ENCODE measurements at places on chromosomes 5 and 9. TPM values are rescaled to one million over a fixed set of nuclear protein-coding genes. Genes with fewer than 3 reads are reported as not detected.
A peak's percentile ranks its signal among the peaks of the same experiment; 100 is the strongest.

Gene GPX8
- 7.1 TPM for total RNA-seq

DNA sequence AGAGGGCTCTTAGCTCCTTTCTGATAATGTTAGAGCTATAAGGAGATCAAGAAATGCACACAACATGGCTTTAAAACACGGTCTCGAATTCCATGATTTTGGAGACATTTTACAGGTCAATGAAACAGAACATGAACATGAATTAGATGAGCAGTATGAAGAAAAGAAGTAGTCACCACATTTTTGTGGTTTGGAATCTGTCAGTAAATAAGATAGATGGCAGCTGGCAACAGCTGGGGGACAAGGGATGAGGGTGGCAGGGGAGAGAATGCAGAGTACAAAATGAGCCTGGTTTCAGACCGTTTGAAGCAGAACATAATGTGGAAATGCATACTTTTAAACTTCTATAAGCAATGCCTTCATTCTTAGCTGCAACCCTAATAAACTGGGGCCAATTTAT, 107.1 kb downstream of the OXCT1 start:
- H3K4me1 ChIP-seq: no peaks in the 10 kb centered on the region
- no peak overlapping the region for H3K4me3 ChIP-seq
- H3K36me3 ChIP-seq: no peaks in the 10 kb centered on the region
- no peak overlapping the region for H3K27ac ChIP-seq
- no peaks in the 10 kb centered on the region for H3K27me3 ChIP-seq

GRCh38 chr9:107989099-107989498, 499.5 kb upstream of the KLF4 start:
- no peak for DNase-seq
- no peaks in the 10 kb centered on the region for H3K27me3 ChIP-seq
- H3K27ac ChIP-seq: no peak overlapping the region
- H3K36me3 ChIP-seq: no peaks in the 10 kb centered on the region

DNA sequence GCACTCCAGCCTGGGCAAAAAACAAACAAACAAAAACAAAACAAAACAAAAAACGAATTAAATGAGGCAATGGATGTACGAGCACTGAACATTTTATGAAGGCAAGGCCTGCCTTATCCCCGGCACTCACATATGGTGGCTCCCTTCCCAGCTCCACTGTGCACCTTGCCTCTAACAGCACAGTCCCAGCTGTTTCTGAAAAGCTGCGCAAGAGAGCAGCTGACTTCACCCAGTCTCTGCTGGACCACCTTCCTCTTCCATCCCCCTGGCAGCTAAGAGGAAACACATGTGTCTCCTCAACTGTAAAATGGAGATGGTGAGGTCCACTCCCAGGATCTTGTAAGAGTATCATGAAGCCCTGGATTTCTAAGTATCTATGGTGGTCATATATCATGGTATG, 100.7 kb downstream of the KLF4 start:
- DNase-seq: no peak
- no peaks in the 10 kb centered on the region for H3K4me1 ChIP-seq
- no peaks in the 10 kb centered on the region for H3K27me3 ChIP-seq
- H3K36me3 ChIP-seq: no peaks in the 10 kb centered on the region

GRCh38 chr5:124901081-124901480, 154.6 kb upstream of the ZNF608 start:
- DNase-seq: no peak
- no peaks in the 10 kb centered on the region for H3K36me3 ChIP-seq
- H3K4me3 ChIP-seq: no peak overlapping the region
- no peak overlapping the region for H3K27ac ChIP-seq
- no peaks in the 10 kb centered on the region for H3K27me3 ChIP-seq
- H3K4me1 ChIP-seq: no peaks in the 10 kb centered on the region

DNA sequence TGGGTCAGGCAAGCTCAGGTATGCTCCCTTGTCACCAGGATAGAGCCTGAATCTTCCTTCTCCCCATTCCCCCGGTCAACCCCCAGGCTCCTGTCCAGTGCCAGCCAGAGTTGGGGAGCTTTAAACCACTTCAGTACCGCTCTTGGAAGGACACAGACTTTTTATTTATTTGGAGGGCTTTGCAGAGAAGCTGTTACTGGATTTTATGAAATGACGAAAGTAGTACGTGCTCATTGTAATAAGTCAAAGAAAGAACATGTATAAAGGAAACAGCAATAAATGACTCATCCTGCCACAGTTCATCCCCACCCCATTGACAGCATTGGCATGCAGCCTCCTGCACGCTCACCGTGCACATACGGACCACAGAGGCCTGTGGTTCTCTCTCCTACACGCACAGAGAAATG, 230.3 kb downstream of the AUH start:
- DNase-seq: peak; percentile 72
- no peaks in the 10 kb centered on the region for H3K36me3 ChIP-seq
- H3K27ac ChIP-seq: peak overlapping the region; percentile 21
- no peaks in the 10 kb centered on the region for H3K4me1 ChIP-seq
- H3K4me3 ChIP-seq: no peak overlapping the region
- H3K27me3 ChIP-seq: no peaks in the 10 kb centered on the region

DNA sequence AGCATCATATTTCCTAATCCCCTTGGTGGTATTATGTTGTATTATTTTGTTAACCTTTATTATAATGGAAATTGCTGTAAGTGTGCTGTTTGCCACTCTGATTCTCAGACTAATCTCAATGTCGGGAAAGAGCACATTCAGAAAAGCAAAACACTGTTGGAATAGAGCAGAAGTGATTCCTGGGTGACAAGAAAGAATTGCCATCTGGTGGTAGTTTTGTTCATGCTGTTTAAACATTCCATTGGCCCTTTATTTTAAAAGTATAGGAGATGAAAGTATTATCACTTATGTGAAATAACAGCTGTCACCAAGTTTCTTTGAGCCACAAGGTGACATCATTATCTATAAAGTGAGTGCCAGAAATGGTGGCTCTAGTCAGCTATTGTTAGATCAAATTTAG, 301.3 kb upstream of the SGCD start:
- no peak overlapping the region for H3K4me3 ChIP-seq
- no peaks in the 10 kb centered on the region for H3K27me3 ChIP-seq
- no peaks in the 10 kb centered on the region for H3K36me3 ChIP-seq
- no peaks in the 10 kb centered on the region for H3K4me1 ChIP-seq
- H3K27ac ChIP-seq: no peak overlapping the region
- no peak for DNase-seq

DNA sequence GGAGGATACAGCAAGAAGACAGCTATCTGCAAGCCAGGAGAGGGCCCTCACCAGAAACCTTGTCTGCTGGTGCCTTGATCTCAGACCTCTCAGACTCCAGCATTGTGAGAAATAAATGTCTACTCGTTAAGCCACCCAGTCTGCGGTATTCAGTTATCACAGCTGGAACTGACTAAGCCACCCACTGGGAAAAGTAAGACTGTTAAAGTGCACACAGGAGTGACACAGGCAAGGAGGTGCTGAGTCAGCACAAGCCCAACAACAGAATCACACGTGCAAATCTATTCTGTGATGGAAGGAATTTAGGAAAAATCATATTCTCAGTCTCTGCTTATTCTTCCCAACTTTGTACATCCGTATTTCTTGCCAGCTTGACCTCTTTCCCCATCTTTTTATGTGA, 200.0 kb downstream of the NR2F1-AS1 start:
- H3K4me1 ChIP-seq: no peaks in the 10 kb centered on the region
- no peaks in the 10 kb centered on the region for H3K27me3 ChIP-seq
- DNase-seq: no peak
- H3K36me3 ChIP-seq: no peaks in the 10 kb centered on the region
- H3K4me3 ChIP-seq: no peak overlapping the region

DNA sequence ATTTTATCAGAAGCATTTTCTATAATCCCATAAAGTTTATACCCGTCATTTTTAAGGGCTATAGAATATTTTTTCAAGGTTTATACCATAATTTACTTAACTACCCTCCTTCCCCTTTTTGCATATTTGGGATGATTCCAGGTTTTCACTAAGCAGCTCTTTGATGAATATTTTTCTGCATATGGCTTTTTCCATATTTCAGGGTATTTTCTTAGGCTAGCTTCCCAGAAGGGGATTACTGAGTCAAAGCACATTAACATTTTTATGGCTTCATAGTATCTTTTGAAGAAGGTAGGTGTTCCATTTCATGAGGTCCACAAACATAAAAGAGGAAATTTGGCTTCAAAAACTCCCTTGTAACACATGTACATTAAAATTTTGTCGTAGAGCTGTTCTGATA, 14.6 kb upstream of the COL15A1 start:
- H3K27ac ChIP-seq: no peak overlapping the region
- DNase-seq: no peak
- H3K27me3 ChIP-seq: no peaks in the 10 kb centered on the region
- H3K4me1 ChIP-seq: no peaks in the 10 kb centered on the region

DNA sequence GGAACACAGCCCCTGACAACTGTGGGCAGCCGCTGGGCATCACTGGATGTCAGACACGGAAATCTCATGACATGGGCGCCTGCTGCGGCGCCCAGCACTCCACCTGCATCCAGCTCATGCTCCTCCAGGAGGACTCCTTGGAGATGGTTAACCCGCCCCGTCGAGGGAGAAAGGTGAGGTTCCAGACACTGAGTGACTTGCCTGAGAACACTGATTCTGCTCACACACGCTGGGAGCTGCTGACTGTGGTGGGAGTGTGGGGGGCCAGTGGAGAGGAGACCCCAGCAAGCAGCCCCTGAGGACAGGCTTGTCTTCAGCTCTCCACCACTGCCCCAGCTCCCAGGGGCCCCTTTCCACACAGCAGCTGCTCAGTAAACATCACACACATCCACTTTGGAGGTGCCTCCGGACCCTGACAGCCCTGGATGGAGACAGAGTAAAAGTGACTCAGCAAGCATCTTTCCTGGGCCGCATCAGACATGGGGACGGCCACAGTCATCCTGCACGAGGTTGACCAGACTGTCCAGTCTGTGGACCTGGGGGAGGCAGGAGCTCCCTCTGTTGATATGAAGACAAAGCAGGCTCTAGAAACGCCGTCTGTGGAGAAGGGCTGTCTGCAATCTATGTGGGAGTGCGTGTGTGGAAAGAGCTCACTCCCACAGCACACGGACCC, 283.7 kb upstream of the IRX4 start:
- H3K27ac ChIP-seq: no peak overlapping the region
- no peaks in the 10 kb centered on the region for H3K36me3 ChIP-seq
- no peaks in the 10 kb centered on the region for H3K27me3 ChIP-seq

GRCh38 chr5:173228107-173228506, 6.9 kb downstream of the NKX2-5 start:
- no peak overlapping the region for H3K27ac ChIP-seq
- no peaks in the 10 kb centered on the region for H3K36me3 ChIP-seq
- peaks cover 58% of the 10 kb centered on the region for H3K27me3 ChIP-seq

GRCh38 chr5:119220576-119221197, 135.1 kb upstream of the TNFAIP8 start:
- H3K4me1 ChIP-seq: no peaks in the 10 kb centered on the region
- no peak overlapping the region for H3K4me3 ChIP-seq
- H3K27ac ChIP-seq: no peak overlapping the region
- no peaks in the 10 kb centered on the region for H3K27me3 ChIP-seq
- DNase-seq: no peak

GRCh38 chr9:11749396-11749795, 943.8 kb upstream of the TYRP1 start:
- H3K36me3 ChIP-seq: no peaks in the 10 kb centered on the region
- DNase-seq: no peak
- H3K4me1 ChIP-seq: no peaks in the 10 kb centered on the region
- no peak overlapping the region for H3K4me3 ChIP-seq
- H3K27ac ChIP-seq: no peak overlapping the region

- no peak overlapping the region for H3K27ac ChIP-seq
- no peaks in the 10 kb centered on the region for H3K36me3 ChIP-seq
- H3K27me3 ChIP-seq: no peaks in the 10 kb centered on the region
- no peak overlapping the region for H3K4me3 ChIP-seq
- no peak for DNase-seq
These were observed 22.9 kb upstream of the TAS2R1 start for GRCh38 chr5:9653061-9653460.

- no peak for DNase-seq
- H3K27ac ChIP-seq: no peak overlapping the region
- no peak overlapping the region for H3K4me3 ChIP-seq
- H3K27me3 ChIP-seq: no peaks in the 10 kb centered on the region
- H3K36me3 ChIP-seq: no peaks in the 10 kb centered on the region
These were observed 17.3 kb upstream of the IGFBPL1 start for GRCh38 chr9:38441347-38442085.

DNA sequence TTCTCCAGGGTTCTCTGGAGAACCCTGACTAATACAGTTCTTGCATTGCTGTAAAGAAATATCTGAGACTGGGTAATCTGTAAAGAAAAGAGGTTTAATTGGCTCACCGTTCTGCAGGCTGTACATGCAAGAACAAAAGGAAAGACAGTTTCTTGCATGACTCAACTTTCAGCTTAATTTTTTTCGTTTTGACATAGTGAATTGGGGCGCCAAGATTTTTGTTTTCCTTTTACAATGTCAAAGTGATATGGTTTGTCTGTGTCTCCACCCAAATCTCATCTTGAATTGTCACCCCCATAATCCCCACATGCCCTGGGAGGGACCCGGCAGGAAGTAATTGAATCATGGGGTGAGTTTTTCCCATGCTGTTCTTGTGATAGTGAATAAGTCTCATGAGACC, 11.8 kb upstream of the CRHBP start:
- H3K4me3 ChIP-seq: no peak overlapping the region
- no peaks in the 10 kb centered on the region for H3K27me3 ChIP-seq
- no peaks in the 10 kb centered on the region for H3K4me1 ChIP-seq

DNA sequence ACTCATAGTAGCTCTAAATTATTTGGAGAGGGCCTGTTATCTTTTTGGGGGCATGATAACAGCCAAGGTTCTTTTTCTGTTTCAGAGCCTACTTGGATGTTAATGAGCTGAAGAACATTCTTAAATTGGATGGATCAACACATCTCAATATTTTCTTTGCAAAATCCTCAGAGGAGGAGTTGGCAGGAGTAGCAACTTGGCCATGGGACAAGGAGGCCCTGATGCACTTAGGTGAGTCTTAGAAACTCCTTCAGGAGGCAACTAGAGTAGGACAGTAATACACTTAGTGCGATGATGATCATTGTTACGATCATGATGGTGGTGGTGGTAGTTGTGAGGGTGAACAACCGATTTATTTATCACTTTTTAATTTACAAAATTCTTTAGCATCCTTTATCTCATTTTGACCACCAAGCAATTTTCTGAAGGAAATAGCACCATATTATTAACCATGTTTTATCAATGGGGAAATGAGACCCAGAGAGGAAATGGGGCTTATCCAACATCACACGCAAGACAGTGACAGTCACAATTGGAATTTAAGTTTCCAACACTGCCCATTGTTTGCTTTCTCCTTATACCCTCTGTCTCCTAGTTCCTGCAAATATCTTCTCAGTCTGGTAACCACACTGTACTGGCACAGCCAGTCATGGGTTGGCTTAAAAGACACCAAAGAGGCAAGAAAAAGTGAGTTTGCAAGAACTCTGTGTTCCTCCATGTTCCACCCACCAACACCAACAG, 54.0 kb downstream of the PAPPA start:
- no peak overlapping the region for H3K4me3 ChIP-seq
- no peaks in the 10 kb centered on the region for H3K36me3 ChIP-seq
- no peak for DNase-seq
- H3K27me3 ChIP-seq: no peaks in the 10 kb centered on the region
- H3K4me1 ChIP-seq: no peaks in the 10 kb centered on the region
